Activated CD8-positive, alpha-beta memory T cell treated with anti-CD3 and anti-CD28 coated beads for 4 hours (primary cell): ENCODE measurements at places on chromosomes 5 and 9.

DNA sequence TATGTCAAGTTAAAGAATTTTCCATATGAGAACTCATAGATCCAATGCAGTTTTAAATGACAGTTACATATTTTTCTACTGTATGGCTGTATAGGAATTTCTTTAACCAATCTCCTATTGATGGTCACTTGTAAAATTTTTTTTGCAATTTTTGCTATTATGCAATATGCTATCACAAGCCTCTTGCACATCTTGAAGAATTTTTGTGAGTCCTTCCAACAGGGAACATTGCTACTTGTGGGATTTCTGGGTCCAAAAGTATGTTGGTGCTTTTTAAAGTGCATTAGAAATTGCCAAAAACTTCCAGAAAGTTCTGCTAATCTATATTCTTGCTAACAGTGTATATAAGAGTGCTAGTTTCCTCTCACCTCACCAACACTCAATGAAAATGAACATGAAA, 65.1 kb downstream of the NPR3 start:
- no peak for DNase-seq

DNA sequence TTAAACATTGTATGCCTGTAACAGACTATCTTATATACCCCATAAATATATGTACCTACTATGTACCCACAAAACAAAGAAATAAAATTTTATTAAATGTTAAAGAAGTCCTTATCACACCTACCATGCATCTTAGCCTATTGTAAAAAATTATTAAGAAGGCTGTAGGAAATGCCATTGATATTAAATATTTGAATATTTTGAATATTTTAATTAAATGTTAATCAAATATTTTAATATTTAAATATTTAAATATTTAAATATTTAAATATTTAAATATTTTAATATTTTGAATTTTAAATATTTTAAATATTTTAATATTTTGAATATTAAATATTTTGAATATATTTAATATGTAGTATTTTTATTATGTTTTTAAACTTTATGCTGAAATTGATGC, 331.5 kb upstream of the ATP10B start:
- no peak for DNase-seq

- no peak for DNase-seq
Measured at GRCh38 chr9:9412241-9412640, 1200.6 kb downstream of the PTPRD start.

DNA sequence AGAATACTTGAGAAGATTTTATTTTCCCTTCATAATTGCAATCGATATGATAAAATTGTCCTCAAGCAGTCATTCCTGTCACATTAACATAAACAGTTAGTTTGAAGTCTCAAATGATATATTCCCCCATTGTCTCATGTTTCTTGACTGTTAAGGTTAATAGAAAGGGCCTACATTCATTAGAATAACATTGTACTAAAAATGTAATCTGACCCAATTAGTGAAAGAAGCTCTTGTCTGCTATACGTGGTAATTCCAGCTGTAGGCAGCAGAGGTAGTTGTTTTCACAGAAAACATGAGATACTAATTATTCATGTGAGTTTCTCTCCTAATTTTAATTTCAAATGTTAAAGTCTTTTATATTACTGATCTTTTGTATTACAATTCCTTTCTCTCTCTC, 25.9 kb upstream of the AP3B1 start:
- no peak for DNase-seq

GRCh38 chr5:13910637-13911288, 33.7 kb downstream of the DNAH5 start:
- no peak for DNase-seq

DNA sequence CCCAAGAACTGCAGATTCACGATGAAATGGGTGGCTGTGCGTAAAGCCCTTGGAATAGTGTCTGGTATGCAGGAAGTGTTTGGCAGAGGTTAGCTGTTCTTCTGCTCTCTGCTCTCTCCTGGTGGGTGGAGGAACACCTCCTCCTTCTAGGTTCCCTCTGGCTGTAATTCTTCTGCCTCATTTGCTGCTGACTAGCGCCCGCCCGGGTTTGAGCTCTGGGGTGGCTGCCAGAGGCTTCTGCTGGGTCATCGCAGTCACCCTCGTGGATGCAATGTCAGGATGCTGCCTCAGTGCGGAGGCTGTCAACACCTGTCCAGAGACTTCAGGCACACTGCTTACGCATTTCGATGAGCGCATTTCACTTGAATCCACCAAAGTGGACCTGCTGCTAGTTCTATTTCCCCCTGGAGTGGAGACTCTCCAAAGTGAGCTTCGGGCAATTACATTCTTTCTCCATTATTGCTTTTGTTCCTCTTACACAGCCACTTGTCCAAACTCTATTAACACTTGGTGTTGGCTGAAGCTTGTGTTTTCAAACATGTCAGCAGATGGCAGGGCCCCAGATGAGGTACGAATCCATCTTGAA, 11.7 kb downstream of the DOCK2 start:
- no peak for DNase-seq
